Activated T-cell treated with anti-CD3 and anti-CD28 coated beads, Interleukin-2, amount 50 U/mL, for 48 hours (primary cell): ENCODE measurements at places on chromosomes 5 and 9.

DNA sequence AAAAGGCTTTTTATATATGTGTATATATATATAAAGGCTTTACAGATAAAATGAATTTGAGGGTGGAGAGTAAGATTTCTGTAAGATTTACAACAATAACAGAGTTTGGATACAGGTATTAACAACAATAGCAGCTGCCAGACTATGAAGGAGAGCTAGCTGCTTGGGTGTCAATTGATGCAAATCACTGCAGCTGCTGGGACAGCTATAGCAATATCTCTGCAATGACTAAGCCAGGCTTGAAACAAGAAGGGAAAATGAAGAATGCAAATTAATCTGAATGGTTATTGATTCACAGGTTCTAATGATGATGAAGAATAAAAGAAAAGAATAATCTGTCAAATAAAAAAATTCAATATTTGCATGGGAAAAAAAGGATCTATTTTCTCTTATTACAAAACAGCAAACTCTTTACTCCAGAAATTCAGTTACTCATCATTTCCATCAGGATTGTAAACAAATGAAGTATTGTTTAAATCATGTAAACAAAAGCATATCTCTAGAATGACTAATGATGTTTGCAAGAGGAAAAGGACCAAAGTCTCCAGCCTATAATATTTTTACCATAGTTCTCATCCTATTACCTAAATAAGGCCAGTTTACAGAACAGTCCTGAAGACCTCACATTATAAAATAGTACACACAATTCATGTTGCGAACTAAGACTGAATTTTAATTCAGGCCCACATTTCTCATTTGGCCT lies 219.0 kb downstream of the HTR1A start:
- no peak for DNase-seq

- no peak for DNase-seq
Measured at GRCh38 chr5:134275822-134276221, 49.9 kb upstream of the PPP2CA start.

DNA sequence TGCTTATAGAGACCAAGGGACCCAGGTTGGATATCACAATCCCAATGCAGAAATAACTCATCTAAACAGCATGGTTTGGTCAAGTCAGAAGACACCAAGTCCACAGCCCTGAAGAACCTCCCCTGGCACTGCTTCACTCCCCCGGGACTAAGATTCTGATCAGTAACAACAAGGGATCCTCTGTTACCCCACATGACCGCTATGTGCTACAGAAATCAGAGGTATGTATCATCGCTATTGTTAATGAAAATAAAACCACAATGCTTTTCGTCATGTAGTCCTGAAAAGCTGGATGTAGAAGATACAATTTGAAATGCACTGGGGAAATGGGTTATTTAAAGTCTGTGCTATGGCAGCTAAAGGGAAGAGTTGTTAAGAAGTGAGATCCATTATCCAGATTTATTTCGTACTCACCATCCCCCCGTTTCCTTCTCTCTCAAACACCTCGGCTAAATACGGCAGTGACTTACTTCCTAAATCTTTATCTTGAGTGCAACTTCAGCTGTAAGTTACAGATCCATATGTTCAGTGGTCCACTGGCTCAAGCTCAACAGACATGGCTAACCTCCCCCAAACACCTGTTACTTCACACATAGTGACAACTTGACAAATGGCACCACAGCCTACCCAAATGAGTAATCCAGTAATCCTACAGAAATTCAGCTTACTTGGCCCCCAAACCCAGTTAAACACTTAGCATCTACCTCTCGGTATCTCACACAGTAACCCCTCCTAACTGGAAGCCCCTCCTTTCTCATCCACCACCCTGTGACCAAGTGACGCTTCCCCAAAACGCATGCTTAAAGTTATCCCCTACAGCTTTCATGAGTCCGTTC lies 129.2 kb downstream of the MYO10 start:
- DNase-seq, result no peak

DNA sequence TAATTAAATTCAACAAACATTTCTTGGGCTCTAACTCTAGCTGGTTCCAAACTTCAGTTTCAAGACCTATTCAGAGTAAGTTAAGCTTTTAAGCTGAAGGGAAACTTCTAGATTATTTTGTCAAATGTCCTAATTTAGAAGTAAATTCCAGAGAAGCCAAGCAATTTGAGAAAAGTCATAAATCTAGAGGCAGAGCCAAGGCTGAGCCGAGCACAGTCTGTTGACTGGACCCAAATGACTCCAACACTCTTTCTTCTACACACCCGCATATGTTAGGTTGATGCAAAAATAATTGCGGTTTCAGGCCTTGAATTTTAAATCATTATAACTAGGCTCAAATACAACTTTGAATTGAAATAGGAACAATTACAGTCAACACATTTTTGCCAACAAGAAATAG lies 319.7 kb downstream of the NFIB start:
- no peak for DNase-seq
